ENCODE measurements at places on chromosomes 1 and 21.

DNA sequence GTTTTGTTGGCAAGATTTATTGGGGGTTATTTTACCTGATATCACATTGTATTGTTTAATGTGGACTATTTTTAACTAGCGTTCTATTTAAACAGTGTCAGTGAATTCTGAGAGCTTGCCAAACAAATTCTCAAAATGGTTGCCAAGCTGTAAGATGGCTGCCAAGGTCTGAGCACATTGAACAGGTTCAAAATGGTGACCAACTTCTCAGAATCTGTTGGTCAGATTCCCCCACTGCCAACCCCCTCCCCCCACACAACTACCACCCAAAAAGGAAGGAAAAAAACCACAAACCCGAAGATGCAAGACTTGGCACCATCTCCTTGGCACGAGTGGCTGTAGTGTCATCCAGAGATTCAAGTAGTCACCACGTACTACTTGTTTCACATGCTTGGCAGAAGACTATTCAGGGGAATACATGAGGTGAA, 159.1 kb downstream of the NFIA start:
- DNase-seq, result no peak

DNA sequence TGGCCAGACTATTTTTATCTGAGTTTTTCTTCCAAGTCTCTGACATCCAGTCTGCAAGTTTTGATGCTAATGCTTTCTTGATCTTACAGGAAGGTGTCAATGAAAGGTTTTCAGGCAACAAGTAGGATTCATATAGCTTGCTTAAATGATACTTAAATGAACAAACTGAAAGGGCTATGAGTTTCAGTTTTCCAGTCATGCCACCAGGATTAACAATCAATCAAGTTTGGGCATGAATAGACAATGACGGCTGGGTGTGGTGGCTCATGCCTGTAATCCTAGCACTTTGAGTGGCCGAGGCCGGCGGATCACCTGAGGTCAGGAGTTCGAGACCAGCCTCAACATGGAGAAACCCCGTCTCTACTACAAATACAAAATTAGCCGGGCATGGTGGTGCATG, 34.3 kb upstream of the SLC16A1 start:
- DNase-seq, result no peak

DNA sequence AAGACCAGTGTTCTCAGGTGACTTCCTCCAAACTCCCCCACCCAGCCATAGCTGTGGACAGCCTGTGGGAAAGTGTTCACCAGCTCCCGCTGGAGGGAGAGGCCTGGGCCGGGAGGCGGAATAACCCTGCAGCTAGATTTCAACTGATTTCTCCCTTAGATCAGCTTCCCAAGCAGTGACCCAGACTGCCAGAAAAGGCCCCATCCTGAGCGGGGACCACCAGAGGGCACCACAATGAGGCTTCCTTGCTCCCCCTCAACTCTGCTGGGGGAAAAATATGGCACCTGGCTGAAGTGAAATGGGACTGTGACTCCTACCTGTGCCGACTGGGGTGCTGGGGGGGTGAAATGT, 50.8 kb downstream of the RHBG start:
- DNase-seq, result peak; percentile 70

DNA sequence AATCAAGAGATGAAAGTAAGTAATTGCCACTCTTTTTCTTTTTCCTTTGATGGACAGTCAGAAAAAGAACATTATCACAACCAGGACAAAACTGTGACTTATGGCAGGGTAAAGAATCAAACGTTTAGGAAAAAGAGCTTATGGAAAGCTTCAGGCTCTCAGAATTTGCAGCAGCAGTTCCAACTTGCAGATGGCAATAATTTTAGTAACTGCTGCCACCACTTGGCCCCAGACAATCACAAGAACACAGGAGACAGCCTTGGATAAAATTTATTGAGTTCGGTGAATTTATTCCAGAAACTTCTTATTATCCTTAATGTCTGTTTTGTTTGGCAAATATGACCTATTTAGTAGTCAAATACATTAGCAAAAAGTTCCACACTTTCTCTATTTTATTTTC, 804.4 kb downstream of the BRINP3 start:
- no peak for DNase-seq

GRCh38 chr1:191348328-191348727, 809.9 kb upstream of the RGS18 start:
- no peak for DNase-seq

DNA sequence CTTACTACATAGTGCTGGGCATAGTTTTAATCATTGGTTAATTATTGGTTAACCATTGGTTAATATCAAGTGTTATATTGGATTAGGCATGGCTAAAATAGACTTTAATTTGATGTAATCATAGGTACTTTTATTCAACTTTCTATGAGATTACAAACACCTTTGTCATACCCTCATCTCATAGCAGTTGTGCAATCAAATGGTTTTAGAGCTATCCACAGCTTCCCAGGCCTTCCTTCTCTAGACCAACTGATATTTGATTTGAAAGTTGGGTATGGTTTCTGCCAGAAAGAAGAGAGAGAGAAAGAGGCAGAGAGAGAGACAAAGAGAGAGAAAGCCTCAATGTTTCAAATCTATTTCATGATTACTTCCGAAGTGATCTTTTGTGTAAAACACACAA, 9.6 kb upstream of the RGS1 start:
- no peak for DNase-seq

DNA sequence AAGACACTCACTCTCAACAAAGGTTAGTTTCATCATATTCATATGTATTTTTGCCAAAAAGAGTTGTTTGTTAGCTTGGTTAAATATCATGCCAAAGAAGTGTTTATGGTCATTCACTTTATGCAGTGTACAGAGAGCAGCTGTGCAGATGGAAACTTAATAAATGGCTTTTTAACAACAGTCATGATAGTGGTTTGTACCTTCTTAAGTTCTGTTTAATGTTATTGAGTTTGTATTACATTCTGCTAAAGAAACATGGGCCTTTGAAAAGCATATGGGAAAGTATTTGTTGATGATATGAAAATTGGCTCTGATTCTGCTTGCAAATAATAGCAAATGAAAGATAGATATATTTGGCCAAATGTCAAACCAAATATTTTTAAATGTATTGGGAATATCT, 607.3 kb downstream of the NCAM2 start:
- DNase-seq, result no peak

GRCh38 chr1:40899230-40899870, 37.2 kb upstream of the CITED4 start:
- no peak for DNase-seq

- no peak for DNase-seq
Observed at GRCh38 chr1:244945109-244945671, 80.8 kb upstream of the HNRNPU start.

DNA sequence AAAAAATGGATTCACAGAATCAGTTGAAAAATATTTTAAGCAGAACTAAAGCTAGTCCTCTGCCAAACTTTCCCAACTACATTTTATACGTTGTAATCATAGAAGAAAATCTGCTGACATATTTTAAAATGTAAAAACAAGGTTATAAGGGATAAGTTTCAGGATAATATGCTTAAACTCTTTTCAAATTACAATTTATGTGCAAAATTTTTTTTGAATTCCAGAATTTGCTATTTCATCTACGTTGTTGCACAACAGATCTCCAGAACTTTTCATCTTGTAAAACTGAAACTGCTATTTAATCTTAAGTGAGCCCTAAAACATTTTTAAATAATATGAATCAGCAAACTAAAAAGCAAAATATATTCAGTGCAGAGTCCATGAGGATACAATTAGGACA, 5.9 kb downstream of the EDEM3 start:
- no peak for DNase-seq
